ENCODE measurements at places on chromosomes 7 and 10.

GRCh38 chr7:4665661-4666060 is 16.4 kb upstream of the FOXK1 start:
- no peak for DNase-seq

- DNase-seq: no peak
These were observed 53.3 kb downstream of the UNC5B start for GRCh38 chr10:71265618-71266146.

DNA sequence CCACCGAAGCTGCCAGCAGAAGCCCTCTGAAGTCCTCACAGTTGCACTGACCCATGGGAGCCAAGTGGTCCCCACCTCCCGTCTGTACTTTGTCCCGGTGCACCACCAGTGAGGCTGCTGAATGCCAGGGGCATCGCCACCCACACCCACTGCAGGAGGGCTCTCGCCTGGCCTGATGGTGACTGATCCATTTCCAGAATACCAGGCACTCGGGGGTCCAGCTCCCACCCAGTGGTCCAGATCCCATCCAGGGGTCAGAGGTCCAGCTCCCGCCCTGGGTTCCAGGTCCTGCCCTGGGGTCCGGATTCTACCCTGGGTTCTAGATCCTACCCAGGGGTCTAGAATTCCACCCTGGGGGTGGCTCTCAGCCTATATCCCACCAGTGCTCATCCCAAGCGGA is 9.1 kb upstream of the JAKMIP3 start:
- DNase-seq: no peak

GRCh38 chr10:43340101-43340500 is 31.3 kb upstream of the FXYD4 start:
- DNase-seq: no peak

- no peak for DNase-seq
These were observed 132.3 kb downstream of the HECW1 start for GRCh38 chr7:43244784-43245183.

- no peak for DNase-seq
These were observed at the start of gene MKX for GRCh38 chr10:27745732-27746396. Gene MKX (minus strand): TSS chr10:27745819. CDS start chr10:27743415, 2,404 bp downstream.

- no peak for DNase-seq
These were observed 175.5 kb upstream of the KLF6 start for GRCh38 chr10:3960496-3960895.

GRCh38 chr10:97887399-97887798 is 37.8 kb downstream of the GOLGA7B start:
- no peak for DNase-seq

- DNase-seq: no peak
These were observed 72.2 kb downstream of the CHST15 start for GRCh38 chr10:124020981-124021815.

- no peak for DNase-seq
These were observed 44.2 kb downstream of the DLD start for GRCh38 chr7:107934991-107935770.

- DNase-seq: no peak
These were observed 108.9 kb upstream of the LYZL2 start for GRCh38 chr10:30738416-30738815.

DNA sequence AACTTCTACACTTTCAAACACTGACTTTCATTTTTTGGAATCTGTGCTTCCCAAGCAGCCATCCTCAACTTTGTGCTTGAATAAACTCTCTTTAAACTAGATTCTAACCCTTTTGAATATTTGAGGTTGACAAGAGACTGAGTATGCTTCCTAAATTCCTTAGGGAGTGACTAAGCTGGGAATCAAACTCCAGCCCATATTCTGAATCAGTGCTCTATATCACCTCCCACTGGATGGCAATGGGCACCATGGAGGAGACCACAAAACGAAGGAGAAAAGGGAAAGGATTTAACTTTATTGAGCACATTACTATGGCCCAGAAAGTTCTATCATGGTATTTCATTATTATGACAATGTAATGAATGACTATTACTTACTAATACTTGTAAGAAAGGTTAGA is 17.2 kb upstream of the SLC26A4 start:
- no peak for DNase-seq

- no peak for DNase-seq
These were observed 53.5 kb upstream of the PPP2R2D start for GRCh38 chr10:131847241-131847783.

DNA sequence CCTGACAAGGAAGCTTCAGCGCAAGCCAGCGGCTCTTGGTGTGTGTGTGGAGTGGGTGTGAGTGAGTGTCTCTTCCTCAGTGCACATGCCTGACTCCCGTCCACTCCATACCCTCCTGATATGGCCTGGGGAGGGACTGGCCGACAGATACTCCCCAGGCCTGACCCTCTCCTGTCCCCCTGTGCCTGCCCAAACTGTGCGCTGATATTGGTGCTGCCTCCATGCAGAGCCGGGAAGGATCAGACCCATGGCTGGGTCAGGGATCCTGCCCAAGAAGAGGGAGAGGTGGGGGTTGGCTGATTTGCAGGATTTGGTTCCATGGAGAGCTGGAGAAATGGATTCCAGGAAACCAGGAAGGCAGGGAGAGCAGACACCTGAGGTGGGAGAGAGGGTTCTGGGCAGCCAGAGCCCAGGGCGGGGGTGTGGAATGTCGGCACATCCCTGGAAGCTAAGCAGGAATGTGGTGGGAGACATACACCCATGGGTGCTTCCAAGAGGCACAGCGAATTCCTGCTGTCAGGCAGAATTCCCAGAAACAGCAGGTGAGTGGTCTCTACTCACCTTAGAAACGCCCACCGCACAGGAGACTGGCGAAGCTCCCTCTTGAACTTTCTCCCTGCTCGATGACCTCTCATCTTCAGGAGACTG is 6.3 kb downstream of the CALML5 start:
- DNase-seq: no peak

DNA sequence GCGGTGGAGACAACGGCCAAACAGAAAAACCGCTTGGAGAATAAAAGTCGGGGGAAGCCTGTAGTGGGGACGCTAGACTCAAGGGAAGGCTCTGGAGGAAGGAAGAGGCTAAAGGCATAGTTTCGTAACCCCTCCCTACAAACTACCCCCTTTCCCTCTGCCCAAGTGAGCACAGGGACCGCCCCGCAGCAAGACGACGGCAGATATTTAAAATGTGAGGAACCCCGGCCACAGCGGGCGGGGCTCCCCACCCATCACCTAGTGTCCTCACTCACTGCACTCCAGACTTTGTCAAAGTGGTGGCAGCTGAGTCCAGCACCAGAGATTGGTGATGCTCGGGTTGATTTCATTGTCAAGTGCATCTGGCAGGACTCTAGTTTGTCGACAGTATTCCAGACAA is 69.1 kb downstream of the PRKAG2 start:
- DNase-seq: no peak

- DNase-seq: no peak
These were observed 83.2 kb upstream of the LEP start for GRCh38 chr7:128157906-128158305.

DNA sequence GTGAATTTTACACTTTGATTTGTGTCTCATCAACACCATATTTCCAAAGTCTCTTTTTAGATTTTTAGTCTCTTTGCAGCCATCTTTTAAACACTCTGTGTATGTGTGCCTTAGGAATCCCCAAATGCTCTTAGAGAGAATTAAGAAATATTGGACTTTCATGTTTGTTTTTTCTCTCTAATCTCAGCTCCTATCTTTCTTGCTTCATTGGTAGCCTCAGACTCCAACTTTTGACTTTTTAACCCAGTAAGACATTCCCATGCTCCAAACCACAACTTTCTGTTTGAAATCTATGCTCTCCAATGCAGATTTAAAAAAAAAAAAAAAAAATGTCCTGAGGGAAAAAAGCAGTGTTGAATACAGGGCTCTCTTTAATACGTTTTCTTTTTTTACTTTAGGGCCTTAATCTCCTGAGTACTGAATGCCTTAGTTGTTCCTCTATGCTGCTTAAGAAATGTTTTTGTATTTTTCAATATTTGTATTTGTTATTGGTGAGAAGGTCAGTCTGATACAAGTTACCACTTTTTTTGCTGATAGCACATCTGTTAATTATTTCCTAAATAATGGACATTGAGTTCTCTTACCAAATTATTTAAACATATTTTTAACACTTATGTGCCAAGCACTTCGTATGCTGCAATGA is 489.9 kb downstream of the NXPH1 start:
- no peak for DNase-seq

DNA sequence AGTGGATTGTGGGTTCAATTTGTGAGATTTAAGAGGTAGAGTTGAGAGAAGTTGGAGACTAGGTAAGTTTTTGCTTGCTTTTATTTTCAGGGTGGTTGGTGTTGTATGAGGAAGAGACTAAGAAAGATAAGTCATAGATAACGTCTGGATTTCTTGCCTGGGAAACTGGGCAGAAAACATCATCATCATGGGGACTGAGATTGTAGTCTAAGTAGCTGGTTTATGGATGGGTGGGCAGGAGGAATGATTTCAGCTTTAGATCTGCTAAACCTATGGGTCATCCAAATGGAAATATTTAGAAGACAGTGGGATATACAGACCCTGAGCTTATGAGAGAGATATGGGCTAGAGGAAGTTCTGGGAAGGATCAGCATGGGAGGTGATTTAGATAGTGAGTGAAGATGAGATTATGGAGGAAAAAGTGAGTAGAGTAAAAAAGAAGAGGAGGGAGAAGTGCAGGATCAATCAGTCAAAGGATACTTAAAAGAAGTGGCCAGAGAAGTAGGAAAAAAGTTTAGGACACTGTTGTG is 169.8 kb downstream of the WNT2 start:
- no peak for DNase-seq

DNA sequence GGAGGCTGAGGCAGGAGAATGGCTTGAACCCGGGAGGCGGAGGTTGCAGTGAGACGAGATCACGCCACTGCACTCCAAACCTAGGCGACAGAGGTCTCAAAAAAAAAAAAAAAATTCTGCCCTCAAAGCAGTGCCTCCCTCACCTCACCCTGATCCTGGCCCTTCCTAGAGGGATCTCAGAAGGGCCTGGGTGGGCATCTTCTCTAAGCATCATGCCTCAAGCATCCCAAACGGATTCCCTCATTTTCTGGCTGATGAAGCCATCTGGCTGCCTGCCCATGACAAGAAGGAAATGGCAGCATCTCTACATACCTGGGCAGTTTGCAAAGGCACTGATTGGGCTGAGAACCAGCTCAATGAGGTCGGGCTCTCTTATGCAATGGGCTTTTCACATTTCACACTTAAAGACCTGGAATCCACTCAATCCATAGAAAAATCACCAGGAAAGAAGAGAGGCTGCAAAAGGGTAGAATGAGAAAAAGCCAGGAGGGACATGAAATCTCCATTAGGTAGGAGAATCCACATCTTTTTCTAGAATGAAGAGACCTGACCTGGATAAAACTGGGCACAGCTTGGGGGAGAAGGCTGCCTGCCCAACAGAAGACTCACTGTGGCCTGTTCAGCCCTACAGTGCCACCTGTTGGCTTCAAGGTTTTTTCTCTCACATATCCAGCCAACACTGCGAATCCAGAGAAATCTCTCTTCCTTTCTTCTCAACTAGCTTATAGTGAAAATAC is 48.1 kb downstream of the PDLIM1 start:
- no peak for DNase-seq

DNA sequence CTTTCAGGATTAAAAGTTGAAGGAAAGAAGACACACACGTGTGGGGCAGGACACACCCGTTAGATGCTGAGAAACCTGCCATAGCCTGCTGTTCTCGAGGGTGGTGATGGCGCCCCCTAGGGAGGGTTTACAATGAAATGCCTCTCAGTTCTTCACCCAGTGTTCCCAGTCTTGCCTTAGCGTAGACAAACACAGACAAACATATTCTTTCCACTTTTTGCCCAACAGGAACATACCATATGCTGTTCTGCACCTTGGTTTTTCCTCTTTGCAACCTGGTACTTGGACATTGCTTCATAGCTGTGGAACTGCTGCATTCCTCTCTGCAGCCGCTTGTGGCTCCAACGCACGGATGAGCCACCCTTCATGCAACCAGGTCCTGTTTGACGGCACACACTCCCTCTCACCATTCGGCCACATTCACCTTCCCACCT is 23.3 kb upstream of the HSPA12A start:
- DNase-seq: no peak

GRCh38 chr10:132838346-132838970 is 52.5 kb upstream of the NKX6-2 start:
- no peak for DNase-seq

DNA sequence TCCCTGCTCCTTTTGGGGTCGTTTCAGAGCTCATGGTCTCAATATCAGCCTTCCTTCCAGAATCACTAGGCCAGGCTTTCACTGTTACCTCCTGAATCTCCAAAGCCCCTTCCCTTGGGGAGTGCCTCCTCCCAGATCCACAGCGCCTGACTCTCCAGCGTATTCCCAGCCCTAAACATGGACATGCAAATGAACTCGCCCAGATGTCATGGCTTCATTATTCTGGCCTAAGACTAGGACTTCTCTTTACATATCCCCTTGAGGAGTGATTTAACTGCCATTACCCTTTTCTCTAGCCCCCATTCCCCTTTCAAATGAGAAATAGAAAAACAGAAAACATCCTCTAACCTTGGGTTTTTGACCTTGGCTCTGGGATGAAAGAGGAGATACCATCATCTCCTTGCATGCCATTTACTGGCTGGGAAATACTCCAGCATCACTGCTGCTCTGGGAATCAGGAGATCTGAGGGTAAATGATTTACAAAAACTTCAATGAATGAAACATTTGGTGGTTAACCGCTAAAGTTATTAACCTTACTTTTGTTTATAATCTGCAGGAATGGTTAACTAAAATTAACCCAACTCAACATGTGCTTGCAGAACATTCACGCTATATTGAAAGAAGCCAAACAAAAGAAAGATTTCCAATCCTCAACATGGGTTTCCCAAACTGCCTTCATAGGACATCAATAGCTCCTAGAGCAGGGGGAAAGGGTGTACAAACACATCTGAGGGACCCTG is 37.0 kb downstream of the FAM171A1 start:
- no peak for DNase-seq

GRCh38 chr7:22355620-22356009 is 1.3 kb downstream of the RAPGEF5 start:
- DNase-seq: no peak

GRCh38 chr10:74058658-74059057 is 60.7 kb downstream of the VCL start:
- no peak for DNase-seq

- no peak for DNase-seq
These were observed 499.0 kb downstream of the TCERG1L start for GRCh38 chr10:130812381-130813148.

DNA sequence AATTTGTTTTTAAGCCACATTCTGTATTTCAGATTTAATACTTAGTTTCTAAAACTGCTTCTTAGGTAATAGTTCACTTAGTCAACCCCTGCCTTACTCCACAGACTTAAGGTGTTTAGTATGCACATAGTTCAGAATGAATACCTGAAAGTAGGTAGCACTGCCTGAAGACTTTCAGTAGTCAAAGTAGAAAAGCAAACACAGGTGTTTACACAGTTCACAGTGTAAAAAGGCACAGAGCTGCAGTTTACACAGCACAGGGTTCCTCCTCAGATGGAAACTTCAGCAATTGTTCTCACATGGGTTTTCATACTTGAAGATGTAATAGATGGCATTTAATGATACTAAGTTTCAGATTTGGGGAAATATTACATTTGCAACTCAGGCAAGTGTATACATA is 3.1 kb upstream of the PKD1L1 start:
- no peak for DNase-seq

DNA sequence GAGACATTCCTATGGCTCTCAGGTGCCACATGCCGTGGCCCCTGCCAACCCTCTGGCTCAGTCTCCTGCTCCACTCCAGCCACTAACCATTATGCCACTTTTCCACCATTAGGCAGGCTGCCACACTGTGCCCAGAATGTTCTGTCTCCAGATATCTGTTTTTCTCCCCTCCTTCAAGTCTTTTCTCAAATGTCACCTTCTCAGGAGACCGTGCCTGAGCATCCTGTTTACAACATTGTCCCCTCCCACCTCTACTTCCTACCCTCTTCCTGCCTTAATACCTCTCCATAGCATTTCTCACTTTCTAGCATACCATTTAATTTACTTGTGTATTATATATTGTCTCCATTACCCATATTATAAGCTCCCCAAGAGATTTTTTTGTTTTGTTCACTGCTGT is 162.5 kb upstream of the LYZL2 start:
- DNase-seq: no peak

All from stimulated activated CD4-positive, alpha-beta T cell treated with anti-CD3 and anti-CD28 coated beads, Interleukin-15, amount 100 ng/mL, for 1 hour (primary cell).